SW 1271 (cell line): ENCODE measurements at places on chromosomes 7 and 10.

DNA sequence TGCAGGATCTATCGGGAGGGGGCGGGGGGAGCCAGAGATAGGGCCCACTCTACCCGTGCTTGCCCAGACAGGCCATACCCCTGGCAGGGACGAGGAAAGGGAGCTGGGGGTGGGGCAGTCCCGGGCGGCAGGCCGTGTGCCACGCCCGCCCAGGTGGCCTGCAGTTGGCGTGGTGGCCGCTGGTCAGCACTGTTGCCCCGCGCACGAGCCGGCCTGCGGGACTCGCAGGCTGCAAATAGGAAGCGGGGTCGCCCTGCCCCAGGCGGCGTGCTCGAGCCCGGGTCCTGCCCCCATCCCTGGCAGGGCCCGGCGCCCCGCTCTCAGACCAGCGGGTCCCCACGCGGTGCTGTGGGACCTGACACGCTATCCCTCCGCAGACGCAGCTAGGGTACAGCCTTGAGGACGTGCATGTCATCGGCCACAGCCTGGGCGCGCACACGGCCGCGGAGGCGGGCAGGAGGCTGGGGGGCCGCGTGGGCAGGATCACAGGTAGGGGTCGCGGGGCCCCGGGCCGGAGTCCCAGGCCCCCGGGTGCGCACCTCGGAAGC is 6.7 kb downstream of the PNLIPRP2 start:
- DNase-seq, result no peak

- DNase-seq, result no peak
These were observed 20.8 kb downstream of the HYCC1 start for GRCh38 chr7:22992874-22993840.

- no peak for DNase-seq
These were observed 27.2 kb upstream of the ARMS2 start for GRCh38 chr10:122427280-122427679.

- DNase-seq, result peak; percentile 65
These were observed 65.3 kb downstream of the OR13A1 start for GRCh38 chr10:45249978-45250693.

DNA sequence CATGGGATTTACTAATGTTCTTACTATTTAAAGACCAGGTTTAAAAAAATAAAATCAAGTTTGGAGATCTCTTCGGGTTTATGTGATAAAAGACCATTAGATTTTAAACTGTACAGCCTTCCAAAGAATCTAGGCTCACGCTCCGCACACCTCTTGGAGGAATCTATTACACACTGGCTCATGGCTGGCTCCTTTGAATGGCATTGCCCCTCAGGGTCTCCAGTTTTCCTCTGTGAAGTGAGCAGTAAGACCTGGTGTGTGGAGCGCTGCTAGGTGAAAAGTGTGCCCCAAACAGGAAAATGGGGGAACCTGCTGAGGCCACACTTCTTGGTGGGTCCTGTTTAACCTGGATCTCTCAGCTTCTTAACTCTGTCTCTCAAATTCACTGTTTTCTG is 142.3 kb downstream of the KAT6B start:
- DNase-seq, result no peak

DNA sequence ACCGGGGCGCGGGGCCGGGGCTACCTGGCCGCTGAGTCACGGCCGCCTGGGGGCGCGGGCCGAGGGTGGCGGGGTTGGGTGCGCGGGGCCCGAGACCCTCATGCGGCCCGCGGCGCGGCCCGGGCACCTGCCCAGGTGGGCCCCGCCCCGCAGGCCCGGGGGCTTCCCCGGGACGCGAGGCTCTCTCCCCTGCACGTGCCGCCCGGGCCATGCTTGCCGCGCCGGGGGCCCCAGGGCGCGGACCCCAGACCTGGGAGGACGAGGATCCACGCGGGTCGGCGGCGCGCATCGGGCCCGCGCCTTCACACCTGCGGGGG is 402 bp downstream of the MAFK start:
- DNase-seq, result no peak

DNA sequence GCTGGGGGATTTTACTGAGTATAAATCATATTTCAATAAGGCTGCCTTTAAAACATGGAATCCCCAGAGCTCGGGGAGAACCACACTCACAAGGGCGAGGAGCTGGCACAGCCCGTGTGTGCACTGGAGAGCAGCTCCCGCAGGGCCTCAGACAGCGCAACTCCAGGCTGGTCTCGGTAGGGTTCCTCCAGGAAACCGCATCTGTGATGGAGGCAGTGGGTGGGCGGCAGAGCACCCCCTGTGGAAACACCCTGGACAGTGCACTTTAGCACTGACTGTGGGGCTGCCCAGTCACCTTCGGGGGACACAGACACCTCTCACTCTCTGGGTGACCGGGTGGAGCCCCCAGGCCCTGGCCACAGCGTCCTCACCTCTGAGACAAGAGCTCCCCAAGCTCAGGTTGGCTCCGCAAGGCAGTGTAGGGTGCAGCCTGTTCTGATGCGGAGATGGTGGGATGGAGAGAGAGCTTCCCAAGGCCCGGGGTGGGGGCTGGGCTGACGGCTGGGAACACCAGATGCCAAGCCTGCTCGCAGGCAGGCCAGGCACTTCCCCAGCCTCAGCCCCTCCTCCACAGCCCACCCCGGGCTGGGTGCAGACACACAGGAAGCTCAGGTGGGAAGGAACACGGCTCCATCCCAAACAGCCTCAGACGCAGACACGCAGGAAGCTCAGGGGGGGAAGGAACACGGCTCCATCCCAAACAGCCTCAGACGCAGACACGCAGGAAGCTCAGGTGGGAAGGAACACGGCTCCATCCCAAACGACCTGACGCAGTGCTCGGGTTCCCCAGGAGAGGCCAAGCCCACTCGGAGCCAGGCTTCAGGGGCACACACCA is 224.4 kb downstream of the MAD1L1 start:
- no peak for DNase-seq

DNA sequence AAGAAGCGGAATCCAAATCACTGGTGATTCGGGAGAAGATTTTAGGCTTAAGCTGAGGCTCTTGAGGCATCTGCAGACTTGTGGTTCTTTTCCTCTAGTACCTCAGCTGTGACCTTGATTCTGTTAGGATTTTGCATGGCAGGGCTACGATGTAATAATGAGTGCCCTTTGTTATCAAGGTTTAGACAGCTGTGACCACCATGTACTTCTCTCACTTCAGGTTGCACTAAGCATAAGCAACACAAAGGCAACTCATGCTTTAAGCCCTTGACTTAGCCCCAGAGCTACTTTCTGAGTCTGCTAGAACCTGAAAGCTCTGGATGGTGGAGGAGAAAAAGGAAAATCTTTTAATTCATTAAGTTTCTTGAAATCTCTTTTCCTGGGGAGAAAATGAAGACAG is 1052.3 kb upstream of the PHF14 start:
- DNase-seq, result no peak

DNA sequence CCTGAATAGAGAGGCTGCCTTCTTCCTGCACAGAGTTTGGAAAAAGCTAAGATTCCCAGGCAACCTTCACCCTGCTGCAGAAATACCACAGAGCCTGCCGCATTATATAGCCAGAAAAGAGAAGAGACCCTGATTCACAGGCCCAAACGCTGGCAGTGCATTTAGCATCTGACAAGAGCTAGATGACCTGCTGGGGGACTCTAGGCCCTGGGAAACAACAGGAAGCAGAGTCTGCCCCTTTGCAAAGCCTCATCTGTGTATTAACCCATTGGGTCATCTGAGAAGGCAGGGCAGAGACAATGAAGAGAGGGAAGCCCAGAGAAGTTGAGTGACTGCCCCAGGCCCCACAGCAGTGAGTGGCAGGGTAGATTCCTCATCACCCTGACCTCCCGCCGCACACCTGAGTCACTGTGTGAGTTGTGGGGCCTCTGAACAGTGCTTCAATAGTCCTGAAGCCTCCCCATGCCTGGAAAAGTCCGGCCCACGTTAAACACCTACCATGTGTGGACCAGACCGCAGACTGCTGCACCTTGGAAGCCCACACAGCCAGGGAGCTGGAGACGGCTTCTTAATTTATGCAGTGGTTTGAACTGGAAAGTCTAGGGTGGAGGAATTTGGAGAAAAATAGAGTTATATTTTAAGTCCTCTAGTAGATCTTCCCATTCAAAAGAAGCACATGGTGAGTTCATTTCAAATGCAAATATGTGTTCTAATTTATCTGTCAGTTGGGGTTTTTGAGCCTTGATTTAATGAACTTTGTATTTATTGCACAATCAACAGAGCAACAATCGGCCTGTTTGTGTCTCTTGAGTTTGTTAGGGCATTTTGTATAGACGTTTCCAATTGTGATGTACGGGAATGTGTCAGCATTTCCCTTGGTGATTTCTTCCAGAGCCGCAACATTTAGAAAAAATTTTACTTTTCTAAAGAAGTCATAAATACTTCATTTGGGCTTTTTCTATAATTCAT is 80.4 kb upstream of the GPR26 start:
- no peak for DNase-seq

GRCh38 chr7:79319369-79319768 is 134.1 kb downstream of the MAGI2 start:
- no peak for DNase-seq

DNA sequence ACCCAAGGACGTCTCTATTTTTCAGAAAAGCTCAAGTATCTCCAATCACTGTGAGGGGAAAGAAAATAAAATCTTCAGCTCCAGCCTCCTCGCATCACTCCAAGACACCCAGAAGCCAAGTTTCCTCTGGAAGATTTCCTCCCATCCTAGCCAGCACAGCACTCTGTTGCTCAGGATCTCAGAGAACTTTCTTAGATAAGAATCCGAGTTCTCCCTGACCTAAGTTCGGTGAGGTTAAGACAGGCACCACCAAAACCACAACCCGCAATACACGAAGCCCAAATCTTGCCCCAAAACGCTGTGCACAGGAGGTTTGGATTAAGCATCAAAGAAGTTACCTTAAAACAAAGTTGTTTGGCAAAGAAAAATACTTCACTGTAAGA is 4.2 kb downstream of the FAM53B start:
- no peak for DNase-seq

DNA sequence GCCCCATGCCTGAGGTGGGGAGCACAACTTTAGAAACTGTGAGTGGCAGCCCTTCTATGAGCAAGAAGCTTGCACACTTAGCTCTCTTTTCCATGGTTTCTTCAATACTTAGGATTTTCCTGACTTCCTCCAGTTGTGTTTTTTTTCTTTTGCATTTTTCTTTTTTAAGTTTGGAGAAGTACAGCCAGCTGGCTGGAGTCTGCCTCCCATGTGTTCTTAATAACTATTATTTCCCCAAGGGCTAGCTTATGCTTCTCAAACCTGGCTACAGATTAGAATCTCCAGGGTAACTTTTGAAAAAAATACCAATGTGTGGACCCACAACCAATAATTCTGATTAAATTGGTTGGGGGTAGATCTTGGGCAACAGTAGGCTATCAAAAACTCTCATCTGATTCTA is 37.4 kb upstream of the MEOX2 start:
- no peak for DNase-seq
